ENCODE measurements at places on chromosomes 12 and 14. TPM values are rescaled to one million over a fixed set of nuclear protein-coding genes. Genes with fewer than 3 reads are reported as not detected.

DNA sequence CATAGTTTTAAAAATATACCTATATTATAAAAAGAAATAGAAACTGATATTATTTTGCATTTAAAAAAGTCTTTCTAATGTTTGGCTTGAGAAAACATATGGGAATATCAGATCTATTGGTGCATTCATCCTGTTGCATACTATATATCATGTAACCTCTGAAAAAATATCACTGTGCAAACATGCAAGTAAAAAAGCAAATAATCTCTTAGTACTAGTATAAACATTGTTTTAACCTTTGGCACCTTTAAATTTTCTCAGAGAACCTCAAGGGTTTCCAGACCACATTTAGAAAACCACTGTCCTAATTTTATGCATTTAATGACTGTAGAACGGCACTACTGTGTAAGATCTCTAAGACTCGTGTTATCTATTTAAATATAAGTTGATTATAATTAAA is 416.8 kb downstream of the LRFN5 start:
- no peak for DNase-seq

DPPA3 gene
- total RNA-seq, result not detected

GRCh38 chr12:68490476-68490875 is 120.2 kb upstream of the RAP1B start:
- DNase-seq, result no peak

- no peak for DNase-seq
Measured at GRCh38 chr12:122789637-122790036, 15.3 kb downstream of the CCDC62 start.

DNA sequence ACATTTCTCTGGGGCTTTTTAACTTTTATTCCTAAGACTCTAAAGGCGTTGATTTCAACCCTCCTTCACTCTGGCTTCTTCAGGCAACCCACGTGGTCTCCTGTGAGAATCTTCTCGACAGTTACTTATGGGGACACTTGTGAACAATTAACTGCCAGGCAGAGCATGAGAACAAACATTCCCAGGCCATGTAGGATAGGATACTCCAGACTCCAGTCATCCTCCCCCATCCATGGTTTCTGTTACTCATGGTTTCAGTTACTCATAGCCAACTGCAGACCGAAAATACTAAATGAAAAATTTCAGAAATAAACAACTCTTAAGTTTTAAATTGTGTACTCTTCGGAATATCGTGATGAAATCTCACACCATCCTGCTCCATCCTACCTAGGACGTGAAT is 19.5 kb downstream of the GPR68 start:
- no peak for DNase-seq

- DNase-seq, result no peak
Measured at GRCh38 chr14:85453401-85454225, 76.3 kb upstream of the FLRT2 start.

DNA sequence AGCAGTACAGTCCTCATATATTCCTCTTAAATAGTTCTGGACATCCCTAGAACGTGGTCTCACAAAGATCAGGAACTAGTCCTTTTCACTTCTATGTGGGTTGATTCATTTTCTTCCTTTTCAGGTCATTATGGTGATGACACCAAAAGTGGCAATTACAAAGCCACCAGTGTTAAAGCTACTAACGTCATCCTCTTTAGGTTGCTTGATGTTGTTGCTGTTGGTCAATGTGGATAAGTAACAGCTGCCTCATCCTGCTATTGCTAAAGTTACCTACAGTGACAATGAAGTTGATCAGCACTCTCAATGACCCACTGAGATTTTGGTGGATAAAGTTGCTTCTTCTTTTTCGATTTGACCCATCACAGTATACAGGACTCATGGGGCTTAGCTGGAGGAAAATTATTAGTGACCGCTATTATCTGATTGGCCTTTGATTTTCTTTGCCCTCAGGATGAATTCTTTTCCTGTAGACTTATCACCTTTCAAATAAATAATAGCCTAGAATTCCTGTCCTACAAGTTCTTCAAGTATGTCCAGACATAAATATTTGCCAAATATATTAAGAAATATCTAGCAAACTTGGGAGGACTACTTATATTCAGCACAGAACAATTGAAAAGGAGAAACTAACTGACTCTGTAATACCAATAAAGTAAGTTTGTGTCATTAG is 54.0 kb upstream of the ATP2B1 start:
- no peak for DNase-seq

DNA sequence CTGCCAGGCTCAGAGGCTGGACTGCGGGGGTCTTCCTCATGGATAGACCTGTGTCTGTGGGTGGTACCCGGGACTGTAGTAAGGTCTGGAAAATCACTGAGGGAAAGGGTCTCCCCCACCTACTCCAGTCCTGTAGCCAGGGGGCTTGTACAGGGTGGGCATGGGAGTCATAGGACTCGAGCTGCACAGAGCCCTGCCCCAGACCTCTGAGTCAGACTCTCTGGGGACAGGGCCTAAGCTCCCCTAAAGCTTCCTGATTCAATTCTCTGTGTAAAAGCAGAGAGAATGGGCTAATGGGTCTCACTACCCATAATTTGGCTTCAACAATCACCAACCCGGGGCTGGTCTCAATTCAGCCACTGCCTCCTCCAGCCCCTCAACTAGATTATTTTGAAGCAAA is 27.0 kb downstream of the LRTM2 start:
- DNase-seq, result peak; percentile 21

GRCh38 chr14:104874110-104874531 is 9.1 kb downstream of the CEP170B start:
- no peak for DNase-seq

GRCh38 chr14:70192915-70193314 is 4.2 kb upstream of the SLC8A3 start:
- no peak for DNase-seq

GRCh38 chr12:109782326-109782703 is 50.9 kb downstream of the TRPV4 start:
- no peak for DNase-seq

BLOC1S1 gene
- 173 TPM for total RNA-seq

NTS gene
- not detected for total RNA-seq

PCED1B gene
- total RNA-seq, result 5.7 TPM

GRCh38 chr14:104287301-104288009 is 149.1 kb downstream of the KIF26A start:
- peak; percentile 50 for DNase-seq

DNA sequence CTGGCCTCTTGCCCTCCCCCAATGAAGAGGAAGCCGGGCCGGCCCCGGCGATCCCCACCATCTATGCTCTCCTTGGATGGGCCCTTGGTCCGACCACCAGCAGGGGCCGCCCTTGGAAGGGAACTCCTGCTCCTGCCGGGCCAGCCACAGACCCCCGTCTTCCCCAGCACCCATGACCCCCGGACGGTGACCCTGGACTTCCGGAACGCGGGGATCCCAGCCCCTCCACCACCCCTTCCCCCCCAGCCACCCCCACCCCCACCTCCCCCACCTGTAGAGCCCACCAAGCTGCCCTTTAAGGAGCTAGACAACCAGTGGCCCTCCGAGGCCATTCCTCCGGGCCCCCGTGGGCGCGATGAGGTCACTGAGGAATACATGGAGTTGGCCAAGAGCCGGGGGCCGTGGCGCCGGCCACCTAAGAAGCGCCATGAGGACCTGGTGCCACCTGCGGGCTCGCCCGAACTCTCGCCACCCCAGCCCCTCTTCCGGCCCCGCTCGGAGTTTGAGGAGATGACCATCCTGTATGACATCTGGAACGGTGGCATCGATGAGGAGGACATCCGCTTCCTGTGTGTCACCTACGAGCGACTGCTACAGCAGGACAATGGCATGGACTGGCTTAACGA is 19.4 kb downstream of the SETD1B start:
- DNase-seq, result peak; percentile 64

TMEM19 gene
- total RNA-seq, result 13.3 TPM

AKT1 gene
- 136 TPM for total RNA-seq

GNB3 gene
- 0.36 TPM for total RNA-seq

OR4K5 gene
- not detected for total RNA-seq

BHLHE41 gene
- 6.3 TPM for total RNA-seq

DHH gene
- not detected for total RNA-seq

GRCh38 chr14:33987565-33988080 is 36.7 kb upstream of the EGLN3 start:
- no peak for DNase-seq

GRCh38 chr14:22464422-22465142 is 124.4 kb downstream of the DAD1 start:
- no peak for DNase-seq

C12orf56 gene
- not detected for total RNA-seq

GRCh38 chr12:31021809-31022494 is 51.7 kb upstream of the DDX11 start:
- DNase-seq, result no peak

CLEC14A gene
- 13.2 TPM for total RNA-seq

- DNase-seq, result no peak
Measured at GRCh38 chr14:92967346-92967926, 44.5 kb downstream of the CHGA start.

GRCh38 chr14:28983279-28983678 is 216.7 kb downstream of the FOXG1 start:
- no peak for DNase-seq

DCN gene
- total RNA-seq, result 675 TPM

AICDA gene
- not detected for total RNA-seq

DNA sequence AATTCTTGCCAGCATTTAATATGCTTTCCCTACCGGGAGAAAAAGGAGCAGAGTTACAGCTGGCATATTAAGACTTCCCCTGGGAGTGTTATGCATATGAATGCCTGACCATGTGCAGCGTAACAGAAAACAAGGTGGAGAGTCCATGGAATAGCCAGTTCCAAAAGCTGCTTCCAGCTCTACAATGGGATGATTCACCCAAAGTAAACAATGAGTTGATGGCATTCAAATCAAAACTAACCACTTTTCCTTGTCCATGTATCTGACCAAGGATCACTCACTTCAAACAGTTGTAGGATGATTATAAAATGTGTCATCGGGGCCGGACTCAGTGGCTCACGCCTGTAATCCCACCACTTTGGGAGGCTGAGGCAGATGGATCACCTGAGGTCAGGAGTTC is 48.1 kb upstream of the BICDL1 start:
- DNase-seq, result no peak

DNA sequence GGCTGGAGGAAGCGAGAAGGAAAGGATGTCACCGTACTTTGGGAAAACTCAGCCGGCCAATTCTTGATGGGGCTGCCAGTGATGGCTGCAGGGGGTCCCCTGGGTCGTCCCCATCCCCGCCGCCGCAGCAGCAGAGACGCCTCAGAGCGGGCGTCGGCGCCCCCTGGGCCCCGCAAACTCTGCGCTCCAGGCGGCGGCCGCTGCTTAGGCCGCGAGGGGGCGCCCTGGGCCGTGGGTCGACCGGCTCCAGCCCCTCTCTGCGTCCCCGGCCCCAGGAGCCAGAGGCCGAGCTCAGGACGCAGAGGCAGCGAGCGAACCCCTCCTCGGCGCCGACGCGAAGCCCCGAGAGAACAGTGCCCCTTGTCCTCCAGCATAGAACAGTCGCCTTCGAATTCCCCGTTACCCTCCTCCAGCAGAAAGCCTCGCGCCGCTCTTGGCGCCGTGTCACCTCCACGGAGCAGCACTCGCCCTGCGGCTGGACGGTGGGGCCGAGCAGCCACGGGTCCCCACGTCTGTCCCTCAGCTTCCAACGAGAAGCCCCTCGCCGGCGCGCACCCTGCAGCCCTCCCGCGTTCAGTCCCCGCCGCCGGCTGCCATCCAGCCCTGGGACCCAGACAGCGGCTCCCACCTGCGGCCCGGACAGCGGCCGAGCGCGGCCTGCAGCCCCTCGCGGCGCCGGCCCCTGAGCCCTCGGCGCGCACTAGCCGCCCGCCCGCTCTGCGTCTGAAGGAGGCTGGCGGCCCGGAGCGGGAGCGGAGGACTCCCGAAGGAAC is 106.6 kb downstream of the PRICKLE1 start:
- peak; percentile 84 for DNase-seq

DNA sequence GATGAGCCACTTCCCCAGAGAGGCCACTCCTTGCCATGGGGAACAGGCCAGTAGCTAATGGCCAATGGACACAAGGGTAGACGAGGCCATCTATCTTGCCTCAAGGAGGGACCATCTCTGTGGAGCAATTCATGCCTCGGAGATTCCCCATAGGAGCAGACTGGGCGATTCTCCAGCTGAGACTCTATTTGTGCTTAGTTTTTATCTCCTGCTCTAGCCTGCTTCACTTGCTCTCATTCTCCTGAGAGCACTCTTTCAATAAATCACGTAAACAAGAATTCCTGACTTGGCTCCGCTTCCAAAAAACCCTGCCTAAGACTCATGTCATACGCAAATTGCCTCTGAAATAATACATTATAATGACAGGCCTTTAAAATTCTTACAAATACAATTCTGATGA is 396.4 kb upstream of the USP15 start:
- DNase-seq, result no peak

- DNase-seq, result no peak
Measured at GRCh38 chr12:89939522-89940215, 231.0 kb upstream of the ATP2B1 start.

PDE3A gene
- total RNA-seq, result 61.2 TPM

CIROP gene
- total RNA-seq, result not detected

SPIC gene
- total RNA-seq, result not detected

GRCh38 chr14:105100910-105101309 is 35.7 kb upstream of the GPR132 start:
- DNase-seq, result no peak

EEF1AKMT3 gene
- total RNA-seq, result 11.9 TPM

DNA sequence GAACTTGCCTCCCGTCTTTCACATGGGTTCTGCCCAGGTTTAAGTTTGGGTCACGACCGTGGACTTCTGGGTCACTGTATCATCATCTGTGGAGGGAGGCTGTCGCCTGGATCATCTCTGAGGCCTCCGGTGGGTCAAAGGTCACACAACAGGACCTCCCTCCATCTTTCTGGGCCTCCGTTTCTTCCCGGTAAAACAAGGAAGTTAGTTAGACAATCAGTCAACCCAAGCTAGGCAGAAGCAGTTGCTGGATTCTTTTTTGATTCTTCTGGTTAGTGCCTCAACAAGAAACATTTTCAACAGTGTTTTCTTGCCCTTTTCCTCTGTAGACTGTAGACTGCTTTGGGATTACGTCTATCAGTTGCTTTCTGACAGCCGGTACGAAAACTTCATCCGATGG is 186.6 kb upstream of the BCL2L14 start:
- no peak for DNase-seq

GLT8D2 gene
- total RNA-seq, result 53.2 TPM

SERPINA12 gene
- total RNA-seq, result not detected

DNA sequence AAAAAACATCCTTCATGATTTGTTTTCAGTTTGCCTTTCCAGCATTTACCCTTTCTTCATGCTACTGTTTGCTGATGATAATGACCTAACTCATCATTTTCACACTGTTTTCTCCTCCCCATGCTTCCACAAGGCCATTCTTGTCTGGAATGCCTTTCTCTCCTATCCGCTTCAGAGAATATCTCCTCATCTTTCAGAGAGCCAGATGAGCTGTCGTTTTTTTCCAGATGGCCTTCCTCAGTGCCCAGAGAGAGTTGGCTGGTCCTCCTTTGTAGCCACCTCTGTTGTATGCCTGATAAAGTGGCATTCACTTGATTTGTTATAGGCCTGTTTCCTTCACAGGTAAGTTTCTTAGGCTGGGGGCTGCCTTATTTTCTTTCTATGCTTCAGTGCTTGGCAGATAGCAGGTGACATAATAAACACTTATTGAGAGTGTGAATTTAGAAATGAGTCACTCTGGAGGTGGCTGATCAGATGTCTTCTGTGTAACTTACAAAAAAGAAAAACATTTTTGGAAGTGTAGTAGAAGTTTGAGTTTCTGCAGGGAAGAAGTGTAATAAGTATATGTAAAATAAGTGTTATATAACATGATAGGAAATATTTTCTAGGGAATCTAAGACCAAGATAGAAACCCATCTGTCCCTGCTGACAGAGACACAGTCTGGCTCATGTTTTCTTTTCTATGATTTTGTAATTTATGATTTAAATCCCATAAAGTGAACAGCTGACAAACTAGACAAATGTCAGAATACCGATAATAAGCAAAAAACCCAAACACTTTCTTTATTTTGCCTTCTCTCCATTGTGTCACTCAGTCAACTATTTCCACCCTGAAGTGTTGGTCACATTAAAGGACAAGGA is 174.5 kb downstream of the DACT1 start:
- no peak for DNase-seq

Measured in sigmoid colon (tissue), 7 donors.